ENCODE measurements at places on chromosomes 3 and 15. TPM values are rescaled to one million over a fixed set of nuclear protein-coding genes. Genes with fewer than 3 reads are reported as not detected.

The ASB14 gene
- total RNA-seq = not detected

The ALDH1L1 gene
- total RNA-seq = 1.2 TPM

GRCh38 chr3:4467522-4467867, 426 bp upstream of the SUMF1 start:
- H3K4me1 ChIP-seq = peaks cover 5% of the 10 kb centered on the region
- peak overlapping the region; percentile 96 for H3K27ac ChIP-seq
- H3K4me3 ChIP-seq = peak overlapping the region; percentile 91

The DOCK3 gene
- total RNA-seq = 21.4 TPM

- H3K27me3 ChIP-seq = no peaks in the 10 kb centered on the region
- H3K4me3 ChIP-seq = no peak overlapping the region
- peaks cover 16% of the 10 kb centered on the region for H3K4me1 ChIP-seq
- peaks cover 3% of the 10 kb centered on the region for H3K36me3 ChIP-seq
- no peak for DNase-seq
These were observed 244.1 kb upstream of the NR2E3 start for GRCh38 chr15:71566226-71566625.

The SLC35A5 gene
- total RNA-seq = 28.2 TPM

The LPCAT4 gene
- 91.1 TPM for total RNA-seq

DNA sequence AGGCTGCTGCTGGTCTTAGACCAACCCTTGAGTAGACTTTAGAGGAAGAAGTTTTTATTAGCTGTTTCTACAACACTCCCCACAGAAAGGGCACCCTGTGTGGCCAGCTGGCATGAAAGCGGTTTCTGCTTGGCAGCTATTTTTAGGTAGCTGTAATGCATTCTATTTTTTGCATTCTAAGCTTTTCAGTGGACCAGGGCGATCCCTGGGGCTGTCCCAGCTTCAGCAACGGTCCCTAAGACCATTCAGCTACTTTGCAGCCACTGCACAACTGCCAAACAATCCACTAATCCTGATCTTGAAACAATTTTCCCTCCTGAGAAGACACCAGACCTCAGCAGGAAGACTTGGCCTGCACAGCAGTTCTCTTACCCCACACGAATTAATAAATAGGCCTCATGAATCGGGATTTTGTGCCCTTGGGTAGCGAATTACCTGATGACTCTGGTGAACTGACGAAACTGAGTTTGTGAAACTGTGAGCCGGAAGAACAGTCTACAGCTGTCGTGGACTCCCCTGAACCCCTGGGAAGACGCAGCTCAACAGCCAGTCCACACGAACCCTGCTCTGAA, 14.6 kb upstream of the TFRC start:
- H3K27me3 ChIP-seq = peaks cover 4% of the 10 kb centered on the region
- no peaks in the 10 kb centered on the region for H3K36me3 ChIP-seq
- H3K27ac ChIP-seq = no peak overlapping the region
- H3K4me3 ChIP-seq = no peak overlapping the region
- H3K4me1 ChIP-seq = peaks cover 3% of the 10 kb centered on the region

The GNL3 gene
- 116 TPM for total RNA-seq

DNA sequence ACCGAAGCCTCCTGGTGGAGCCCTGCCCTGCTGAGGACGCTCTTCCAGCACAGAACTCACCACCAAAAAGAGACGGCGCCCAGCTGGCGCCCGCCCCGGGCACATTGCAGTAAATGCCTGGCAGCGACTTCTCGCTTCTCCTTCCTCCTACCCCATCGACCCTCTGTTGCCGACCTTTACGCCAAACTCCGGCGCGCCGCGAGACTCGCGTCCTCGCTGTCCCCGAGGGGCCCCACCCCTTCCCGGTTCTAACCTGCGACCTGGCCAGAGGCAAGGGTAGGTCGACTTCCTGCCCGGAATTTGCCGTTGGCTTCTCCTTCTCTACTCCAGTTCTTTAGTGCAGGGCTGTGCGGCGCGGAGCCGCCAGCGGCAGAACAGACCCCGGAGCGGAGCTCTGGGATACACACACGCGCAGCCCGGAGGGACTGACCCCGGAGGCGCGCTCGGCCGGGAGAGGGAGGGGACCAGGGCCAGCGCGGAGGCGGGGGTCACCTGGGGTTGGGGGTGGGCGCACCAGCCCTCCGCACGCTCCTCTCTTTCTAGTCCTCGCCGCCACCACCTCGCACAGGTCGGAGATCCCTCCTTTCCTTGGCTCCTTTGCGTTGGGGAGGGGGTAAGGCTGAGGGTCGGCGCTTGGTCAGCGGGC, 226.6 kb upstream of the AZI2 start:
- no peak overlapping the region for H3K27ac ChIP-seq
- peak; percentile 53 for DNase-seq
- H3K36me3 ChIP-seq = no peaks in the 10 kb centered on the region
- H3K27me3 ChIP-seq = peaks cover 90% of the 10 kb centered on the region
